ENCODE measurements at places on chromosomes 7 and 10.

GRCh38 chr7:107387573-107388219 lies 82.2 kb upstream of the GPR22 start:
- DNase-seq = no peak

DNA sequence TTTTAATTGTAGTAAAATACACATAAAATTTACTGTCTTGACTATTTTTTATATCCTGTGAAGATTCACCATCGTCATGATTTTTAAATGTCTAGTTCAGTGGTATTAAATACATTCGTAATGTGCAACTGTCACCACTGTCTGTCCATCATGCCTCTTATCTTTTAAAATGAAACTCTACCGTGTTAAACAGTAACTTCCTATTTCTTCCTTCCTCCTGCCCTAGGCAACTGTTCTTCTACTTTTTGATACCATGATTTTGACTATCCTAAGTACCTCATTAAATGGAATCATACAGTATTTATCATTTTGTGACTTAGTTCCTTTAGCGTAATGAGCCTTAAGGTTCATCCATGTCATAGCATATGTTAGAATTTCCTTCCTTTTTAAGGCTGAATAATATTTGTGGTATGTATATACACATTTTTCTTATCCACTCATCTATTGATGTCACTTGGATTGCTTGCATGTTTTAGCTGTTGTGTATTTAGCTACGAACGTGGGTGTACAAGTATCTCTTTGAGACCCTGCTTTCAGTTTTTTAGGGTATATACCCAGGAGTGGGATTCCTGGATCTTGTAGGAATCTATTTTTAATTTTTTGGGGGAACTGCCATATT lies 13.5 kb downstream of the SLK start:
- DNase-seq = no peak

DNA sequence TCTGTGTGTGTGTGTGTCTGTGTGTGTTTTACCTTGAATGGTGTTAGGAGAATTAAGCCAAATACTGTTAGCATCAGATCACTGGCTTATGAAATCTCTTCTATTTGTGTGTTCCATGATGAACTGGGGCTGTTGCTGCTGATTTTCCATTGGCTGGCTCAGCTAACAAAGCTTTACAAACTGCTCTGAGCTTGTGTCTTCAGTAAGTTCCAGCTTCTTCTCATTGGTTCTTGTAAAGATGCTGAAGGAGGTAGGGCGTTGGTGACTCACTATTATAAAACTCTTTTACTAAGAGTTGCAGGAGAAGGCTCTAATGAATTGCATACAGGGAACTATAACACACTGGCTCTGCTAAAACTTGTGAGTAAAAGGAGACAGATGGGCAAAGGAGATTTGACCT lies 136.4 kb upstream of the PRKCQ start:
- DNase-seq = no peak

- DNase-seq = no peak
Measured at GRCh38 chr7:3892686-3893085, 591.6 kb downstream of the SDK1 start.

GRCh38 chr10:24462889-24463552 lies 254.1 kb downstream of the KIAA1217 start:
- no peak for DNase-seq

DNA sequence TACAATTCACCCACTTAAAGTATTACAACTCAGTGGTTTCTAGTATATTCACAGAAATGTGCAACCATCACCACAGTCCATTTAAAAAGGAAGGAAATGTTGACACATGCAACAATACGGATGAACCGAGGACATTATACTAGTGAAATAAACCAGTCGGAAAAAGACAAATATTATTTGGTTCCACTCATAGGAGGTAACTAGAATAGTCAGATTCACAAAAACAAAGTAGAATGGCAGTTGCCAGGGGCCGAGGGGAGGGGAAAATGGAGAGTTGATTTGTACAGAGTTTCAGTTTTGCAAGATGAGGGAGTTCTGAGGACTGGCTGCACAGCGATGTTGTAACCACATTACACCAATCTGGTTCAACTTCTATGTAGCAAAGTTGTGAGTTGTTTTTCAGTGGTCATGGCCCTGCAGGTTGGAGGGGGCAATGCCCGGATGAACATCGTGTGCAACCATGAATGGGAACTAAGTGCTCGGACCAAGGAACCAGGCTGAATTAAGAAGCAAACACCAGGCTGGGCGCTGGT lies 17.6 kb upstream of the TNPO3 start:
- peak; percentile 9 for DNase-seq

All from CD4-positive, alpha-beta T cell treated with Interferon gamma for 1 hour (primary cell).